ENCODE measurements at places on chromosomes 1 and 21.

DNA sequence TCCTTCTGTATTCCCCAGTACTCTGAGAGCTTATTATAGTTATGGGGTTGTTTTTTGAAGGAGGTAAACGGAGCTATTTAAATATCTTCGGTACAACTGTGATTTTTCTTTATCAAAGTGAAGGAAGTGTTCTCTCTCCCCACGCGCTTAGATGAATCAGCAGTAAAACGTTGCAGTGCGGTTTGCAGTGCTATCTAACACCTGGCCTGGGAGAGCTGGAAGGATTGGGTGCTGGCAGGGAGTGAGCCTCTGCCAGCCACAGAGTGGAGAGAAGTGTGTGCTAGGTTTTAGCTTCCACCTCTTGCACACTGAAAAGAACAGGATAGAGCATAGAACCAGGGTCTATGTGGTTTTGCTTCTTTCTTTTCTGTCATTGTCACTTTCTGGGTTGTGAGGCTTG is 165.9 kb downstream of the SDCCAG8 start:
- DNase-seq, result no peak

- DNase-seq, result no peak
Observed at GRCh38 chr1:171883849-171884248, 42.6 kb downstream of the DNM3 start.

GRCh38 chr1:13228343-13228781 is 2.4 kb upstream of the PRAMEF18 start:
- no peak for DNase-seq

DNA sequence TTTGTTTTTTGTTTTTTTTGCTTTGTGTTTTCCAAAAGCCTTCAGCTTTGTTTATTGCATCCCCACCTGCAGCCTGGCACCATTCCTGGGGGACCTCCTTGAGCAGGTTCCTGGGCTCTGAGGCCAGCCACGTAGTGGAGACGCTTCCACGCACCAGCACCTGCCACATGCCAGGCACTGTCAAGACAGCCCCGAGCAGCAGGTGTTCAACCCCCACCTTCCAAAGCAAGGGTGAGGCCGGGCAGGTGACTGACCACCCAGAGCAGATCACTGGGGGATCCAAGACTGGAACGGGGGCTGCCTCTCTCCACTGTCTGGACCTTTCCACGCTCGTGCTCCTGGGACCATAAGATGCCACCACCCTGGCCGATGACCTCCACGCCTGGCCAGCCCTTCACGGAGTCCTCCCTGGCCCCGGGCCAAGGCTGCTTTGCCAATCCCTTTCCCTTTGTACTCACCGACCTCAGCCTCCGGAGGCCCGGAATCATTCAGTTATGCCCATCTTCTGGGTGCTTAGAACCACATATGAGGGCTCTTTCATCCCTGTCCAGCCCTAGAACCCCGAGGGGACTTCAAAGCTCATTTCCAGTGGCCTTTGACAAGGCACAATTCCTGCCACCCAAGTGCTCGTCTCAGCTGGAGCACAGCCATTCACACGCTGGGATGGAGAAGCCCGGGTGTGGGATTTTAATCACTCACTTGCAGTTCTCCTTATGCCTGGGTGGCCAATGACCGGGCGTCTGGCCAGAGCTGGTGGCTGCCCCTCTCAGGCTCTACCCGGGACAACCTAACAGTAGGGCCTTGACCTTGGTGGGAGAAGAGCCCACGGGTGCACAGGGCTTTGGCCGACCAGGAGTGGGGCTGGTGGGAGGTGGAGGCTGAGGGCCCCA is 330.8 kb downstream of the NPHP4 start:
- no peak for DNase-seq

GRCh38 chr1:117817629-117818028 is 111.8 kb downstream of the GDAP2 start:
- DNase-seq, result no peak
